ENCODE measurements at places on chromosomes 12 and 14.

DNA sequence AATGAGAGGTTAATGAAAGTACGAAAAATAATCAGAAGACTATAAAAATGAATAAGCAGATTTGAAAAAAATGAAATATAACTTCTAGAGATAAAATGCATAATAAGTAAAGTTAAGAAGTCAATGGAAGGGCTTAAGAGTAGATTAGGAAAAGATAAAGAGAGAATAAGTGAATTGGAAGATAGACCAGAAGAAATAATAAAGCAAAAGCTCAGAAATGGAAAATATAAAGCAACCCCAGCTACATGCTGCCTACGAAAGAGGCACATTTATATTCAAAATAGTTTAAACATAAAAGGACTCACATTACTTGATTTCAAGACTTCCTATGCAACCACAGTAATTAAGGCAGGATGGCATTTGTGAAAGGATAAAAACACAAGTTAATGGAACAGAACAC, 19.9 kb downstream of the ZNF605 start:
- no peak for DNase-seq

DNA sequence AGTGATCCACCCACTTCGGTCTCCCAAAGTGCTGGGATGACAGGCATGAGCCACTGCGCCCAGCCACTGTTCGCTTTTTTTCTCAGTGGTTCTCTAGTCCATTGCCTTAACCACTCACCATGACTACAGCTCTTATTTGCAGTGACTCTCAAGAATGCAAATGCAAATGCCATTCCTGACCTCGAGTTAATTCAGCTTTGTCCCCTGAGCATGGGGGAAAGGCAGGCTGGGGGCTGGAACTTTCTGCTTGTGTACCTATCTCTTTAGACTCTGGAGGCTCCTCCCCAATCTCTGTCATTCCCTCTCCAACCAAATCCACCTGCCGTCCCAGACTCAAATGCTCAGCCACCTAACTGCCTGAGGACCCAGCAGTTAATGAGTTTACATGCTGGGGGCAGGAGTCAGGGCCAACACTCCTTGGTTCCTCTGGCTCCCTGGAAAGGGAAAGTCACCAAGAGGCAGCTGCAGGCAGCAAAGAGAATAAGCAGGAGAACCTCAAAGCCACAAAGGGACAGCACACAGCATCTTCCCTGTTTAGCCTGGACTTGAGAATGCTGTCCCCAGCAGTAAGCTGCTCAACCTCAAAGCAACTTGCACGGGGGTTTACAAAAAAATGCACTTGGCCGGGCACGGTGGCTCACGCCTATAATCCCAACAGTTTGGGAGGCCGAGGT, 5.3 kb upstream of the HNF1A start:
- no peak for DNase-seq

DNA sequence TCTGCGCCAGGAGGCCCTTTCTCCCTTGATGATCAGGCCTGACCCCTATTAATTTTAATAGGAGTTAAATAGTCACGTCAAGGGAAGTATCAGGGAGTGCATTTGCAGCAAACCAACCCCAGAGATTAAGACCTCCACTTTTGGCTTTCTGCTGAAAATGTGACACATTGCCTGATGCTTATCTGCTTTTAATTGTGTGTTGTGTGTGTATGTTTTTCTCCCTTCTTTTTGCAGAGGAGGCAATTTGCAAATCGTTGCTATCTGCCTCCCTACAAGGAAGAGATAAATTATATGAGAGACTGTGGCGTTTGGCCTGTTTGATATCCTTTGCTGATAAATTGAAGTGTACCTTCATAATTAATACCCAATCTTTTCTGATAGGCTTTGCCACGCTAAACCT, 822.9 kb downstream of the VRK1 start:
- no peak for DNase-seq

- no peak for DNase-seq
Measured at GRCh38 chr12:116943419-116944372, 32.9 kb downstream of the FBXW8 start.

GRCh38 chr14:93975791-93976476, 436 bp downstream of the ASB2 start:
- no peak for DNase-seq

- DNase-seq, result no peak
Measured at GRCh38 chr14:104561124-104561557, 18.4 kb upstream of the C14orf180 start.

DNA sequence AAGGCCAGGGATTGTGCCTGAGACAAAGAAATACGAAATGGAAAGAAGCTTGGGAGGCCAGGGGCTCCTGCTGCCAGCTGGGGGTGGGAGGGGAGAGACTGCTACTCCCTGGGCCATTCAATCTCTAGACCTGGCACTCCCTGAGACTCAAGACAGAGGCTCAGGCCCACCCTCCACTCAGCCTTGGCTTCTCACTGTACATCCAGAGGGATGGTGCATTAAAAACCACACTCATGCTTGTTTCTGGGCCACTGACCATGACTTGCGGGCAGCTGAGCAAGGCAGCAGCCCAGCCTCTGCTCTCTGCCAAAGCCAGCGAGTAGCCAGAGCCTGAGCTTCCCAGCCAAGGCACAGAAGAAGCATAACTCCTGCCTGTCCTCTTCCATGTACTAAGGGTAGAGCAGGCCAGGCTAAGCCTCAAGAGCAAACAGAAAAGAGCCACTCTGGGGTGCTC, 41.5 kb downstream of the PITPNM2 start:
- DNase-seq, result no peak

- DNase-seq, result peak; percentile 79
Measured at GRCh38 chr12:96399919-96400630, at the start of gene CDK17. TSS of gene CDK17 (minus strand) at chr12:96400439. CDS start at chr12:96334836, 65,603 bp downstream.

GRCh38 chr12:16593546-16593945, 12.4 kb downstream of the LMO3 start:
- no peak for DNase-seq

DNA sequence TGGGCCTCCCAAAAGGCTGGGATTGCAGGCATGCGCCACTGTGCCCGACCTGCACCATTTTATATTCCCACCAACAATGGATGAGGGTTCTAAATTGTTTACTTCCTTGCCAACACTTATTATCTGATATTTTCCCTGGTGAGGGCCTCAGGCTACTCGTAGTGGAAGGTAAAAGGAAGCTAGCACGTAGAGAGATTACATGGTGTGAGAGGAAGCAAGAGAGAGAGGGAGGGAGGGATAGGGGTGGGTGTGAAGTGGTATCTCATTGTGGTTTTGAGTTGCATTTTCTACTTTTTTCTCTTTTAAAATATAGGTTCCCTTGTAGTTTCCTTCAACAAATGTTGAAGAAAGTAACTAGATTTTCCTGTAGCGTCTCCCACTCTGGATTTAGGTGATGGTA, 30.9 kb downstream of the MYO1H start:
- DNase-seq, result no peak

GRCh38 chr12:102736328-102736727, 180.7 kb downstream of the PAH start:
- no peak for DNase-seq

DNA sequence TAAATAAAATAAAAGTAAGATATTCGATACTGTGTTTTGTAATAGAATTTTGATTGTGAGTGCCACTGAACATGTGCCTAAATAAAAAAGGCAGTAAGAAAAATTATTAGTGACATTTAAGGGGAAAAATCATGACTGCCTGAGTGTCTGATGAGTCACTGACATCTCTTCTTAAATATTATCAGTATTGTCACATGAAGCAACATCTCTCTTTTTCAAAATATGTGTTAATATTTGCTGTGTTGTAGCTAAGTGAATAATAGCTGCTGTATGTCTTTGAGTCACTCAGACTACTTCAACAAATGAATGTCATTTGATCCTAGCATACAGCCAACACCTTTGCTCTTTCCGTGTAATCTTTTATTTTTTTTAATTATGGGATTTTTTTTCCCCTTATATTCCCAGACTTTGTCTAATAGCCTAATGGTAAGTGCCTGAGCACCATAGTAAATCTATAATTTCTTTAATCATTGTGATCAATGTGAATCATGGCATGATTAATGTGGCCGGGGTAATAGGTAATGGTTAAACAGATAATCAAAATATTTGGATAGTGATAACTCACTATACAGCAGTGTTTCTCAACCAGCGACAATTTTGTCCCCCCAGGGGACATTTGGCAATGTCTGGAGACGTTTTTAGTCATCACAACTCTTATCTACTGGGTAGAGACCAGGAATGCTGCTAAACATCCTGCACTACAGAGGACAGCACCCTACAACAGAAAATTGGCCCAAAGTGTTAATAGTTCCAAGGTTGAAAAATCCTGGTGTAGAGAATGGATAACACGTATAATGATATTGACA, 11.7 kb upstream of the OTX2 start:
- DNase-seq, result no peak

DNA sequence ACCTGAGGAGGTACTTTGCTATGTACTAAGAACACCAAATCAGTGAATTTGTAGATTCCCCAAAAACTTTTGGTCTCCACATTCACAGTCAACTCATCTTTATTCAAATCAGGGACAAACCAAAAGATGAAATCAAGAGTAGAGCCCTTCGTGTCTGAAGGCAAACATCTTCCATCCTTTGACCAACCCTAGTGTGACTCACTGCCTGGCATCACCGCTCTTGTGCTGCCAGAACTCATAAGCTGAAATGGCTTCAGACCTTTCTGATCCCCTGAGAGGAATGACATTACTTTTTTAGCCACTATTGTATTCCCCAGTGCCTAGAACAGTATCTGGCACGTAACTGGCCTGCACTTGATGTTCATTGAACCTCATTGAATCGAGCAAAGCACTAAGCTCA, 50.1 kb downstream of the GOLGA5 start:
- DNase-seq, result no peak

DNA sequence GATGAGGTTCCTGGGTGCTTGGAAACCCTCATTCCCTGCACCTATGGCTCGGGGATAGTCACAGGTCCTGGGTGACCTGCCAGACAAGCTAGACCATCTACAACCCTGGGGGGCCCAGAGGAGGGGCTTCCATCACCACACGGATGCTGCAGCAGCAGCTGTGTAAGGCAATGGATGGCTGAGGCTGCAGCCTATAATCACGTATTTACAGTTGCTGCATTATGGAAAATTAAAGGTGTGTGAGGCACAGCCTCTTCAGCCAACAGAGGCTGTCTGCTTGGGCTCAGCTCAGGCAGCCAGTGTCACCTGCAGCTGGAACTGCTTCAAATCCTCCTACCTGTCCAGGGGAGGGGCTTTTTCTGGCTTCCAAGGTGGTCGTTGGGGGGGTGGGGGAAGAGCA, 268.1 kb downstream of the CACNA1C start:
- no peak for DNase-seq

DNA sequence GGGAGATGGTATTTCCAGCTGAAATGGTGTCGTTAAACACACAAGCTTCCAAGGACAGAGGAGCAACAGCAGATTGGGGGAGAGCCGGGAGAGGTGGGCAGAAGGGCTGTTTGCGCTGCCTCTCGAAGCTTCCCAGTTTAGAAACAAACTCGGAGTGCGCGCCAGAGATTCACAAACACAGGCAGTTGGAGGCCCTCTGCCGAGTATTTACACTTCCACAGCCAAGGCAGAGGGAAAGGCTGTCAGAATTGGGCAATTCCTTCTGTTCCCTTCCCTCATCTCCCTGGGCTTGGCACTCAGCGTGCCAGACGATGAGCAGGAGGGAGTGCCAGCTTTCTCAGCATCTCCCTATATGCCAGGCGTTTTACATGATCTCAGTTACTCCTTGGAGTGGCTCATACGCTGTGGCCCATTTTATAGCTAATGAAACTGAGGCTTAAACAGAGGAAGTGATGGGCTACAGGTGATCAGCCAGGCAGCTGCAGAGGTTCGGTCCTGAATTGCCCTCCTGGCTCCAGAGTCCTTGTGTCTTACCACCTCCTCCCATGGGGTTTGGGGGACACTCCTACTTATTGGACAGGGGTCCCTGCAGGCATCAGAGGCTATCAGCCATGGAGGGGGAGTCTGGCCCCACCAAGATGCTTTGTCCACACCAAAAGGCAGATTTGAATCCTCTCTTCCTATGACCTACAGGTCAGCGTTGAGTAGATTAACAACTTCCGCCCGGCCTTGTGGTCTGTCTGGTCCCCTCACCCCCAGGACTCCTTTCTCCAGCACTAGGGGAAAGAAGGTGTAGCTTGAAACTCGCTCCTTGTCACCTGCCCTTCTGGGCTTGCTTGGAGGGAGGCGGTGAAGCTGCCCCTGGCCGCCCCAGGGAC, 3.1 kb downstream of the FAM222A start:
- no peak for DNase-seq

GRCh38 chr12:87943023-87943422, 86.2 kb downstream of the C12orf50 start:
- DNase-seq, result no peak

- no peak for DNase-seq
Measured at GRCh38 chr12:64746663-64747062, 12.5 kb downstream of the GNS start.

GRCh38 chr12:68746572-68747180, 700 bp downstream of the SLC35E3 start:
- DNase-seq, result no peak

DNA sequence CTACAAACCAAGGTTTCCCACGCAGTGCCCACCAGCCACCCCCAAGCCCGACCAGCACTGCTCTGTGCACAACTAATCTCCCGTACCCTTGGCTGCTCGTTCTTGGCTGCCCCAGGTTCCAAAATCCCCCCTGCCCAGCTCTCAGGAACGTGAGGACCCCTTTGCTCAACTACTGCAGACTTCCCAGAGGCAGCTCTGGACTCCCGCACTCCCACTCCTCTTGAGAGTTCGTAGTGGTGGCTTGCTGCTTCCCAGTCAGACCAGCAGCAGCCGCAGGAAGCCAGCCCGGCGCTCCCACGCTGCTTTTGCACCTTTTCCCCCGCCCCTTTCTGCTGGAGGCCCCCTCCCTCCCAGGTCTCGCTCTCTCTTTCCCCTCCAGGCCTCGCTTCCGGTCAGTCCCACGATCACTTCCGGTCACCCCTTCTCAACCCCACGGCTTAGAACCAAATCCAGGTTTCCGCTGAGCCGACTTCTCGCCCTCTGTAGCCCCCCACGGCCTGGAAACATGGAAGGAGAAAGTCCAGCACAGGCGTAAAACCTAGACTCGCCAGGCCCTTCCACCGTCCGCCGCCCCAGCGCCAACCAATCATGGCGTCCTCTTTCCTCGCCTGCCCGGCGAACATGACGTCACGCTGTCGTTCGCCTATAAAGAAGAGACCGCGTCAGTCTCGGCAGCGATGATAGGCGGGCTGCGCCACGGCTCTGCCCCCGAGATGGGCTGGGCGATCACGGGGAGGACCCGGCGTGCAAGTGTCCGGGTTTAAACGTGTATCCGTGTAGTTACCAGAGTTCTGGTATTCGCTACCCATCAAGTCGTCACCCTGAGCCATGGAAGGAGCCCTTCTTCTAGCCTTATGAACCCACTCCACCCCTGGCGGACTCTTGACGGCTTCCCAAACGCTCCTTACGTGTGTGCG, at the start of gene TFCP2:
TFCP2 (minus strand) TSS at position 621 of the 917 bp plus-strand sequence. CDS start 713 bp downstream, outside the sequence.
- peak; percentile 81 for DNase-seq

DNA sequence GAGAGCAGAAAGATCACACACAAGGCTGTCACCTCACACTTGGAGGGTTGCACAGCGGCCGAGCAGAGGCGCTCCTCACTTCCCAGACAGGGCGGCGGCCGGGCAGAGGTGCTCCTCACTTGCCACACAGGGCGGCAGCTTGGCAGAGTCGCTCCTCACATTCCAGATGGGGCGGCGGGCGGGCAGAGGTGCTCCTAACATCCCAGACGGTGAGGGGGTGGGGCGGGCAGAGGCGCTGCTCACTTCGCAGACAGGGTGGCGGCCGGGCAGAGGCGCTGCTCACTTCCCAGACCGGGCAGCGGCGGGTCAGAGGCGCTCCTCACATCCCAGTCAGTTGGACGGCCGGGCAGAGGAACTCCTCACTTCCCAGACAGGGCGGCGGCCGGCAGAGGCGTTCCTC, 9.1 kb downstream of the TMBIM4 start:
- DNase-seq, result no peak

GRCh38 chr14:69812711-69813110, 15.7 kb upstream of the SLC10A1 start:
- DNase-seq, result no peak

GRCh38 chr12:21429994-21430393, 7.5 kb upstream of the PYROXD1 start:
- DNase-seq, result no peak
